LoVo (cell line): ENCODE measurements at places on chromosomes 2 and 18.

GRCh38 chr2:18123577-18123976 lies 245.1 kb downstream of the KCNS3 start:
- no peak for DNase-seq

DNA sequence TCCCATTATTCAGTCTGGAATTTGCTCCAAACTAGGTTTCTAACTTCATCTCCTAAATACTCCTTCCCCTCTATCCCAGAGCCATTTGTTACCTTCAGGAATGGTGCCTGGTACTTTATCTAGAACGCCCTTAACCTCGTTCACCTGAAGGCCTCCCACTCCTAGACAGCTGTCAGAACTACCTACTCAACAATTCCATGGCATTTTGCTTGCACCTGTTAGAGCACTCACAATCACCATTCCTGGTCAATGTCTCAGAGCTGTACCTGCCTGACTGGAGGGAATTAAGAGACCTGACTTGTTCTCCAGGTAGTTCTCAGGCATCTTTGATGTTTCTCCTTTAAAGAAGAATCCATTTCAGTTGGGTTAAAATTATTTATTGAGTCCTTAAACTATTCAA lies 88.9 kb downstream of the GAREM1 start:
- no peak for DNase-seq

DNA sequence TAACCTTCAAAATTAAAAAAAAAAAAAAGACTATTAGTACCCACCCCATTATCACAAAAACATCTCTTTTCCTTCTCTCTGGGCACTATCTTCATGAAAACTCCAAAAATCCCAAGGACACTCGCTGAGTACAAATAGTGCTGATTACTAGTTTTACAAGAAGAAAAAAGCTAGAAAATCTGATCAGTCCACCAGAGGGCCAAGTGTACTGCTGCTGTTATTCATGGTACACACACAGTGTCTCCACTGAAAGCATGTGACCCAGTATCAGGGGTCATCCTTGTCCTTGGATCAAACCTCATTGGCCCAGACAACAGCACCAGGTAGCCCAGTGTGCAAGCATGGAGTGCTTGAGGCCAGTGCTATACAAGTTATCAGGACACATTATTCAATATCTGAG lies 382.7 kb upstream of the KLHL29 start:
- DNase-seq: no peak

- no peak for DNase-seq
Measured at GRCh38 chr2:104563398-104563996, 290.4 kb upstream of the POU3F3 start.

GRCh38 chr2:139495851-139496250 lies 715.7 kb upstream of the NXPH2 start:
- DNase-seq: no peak

DNA sequence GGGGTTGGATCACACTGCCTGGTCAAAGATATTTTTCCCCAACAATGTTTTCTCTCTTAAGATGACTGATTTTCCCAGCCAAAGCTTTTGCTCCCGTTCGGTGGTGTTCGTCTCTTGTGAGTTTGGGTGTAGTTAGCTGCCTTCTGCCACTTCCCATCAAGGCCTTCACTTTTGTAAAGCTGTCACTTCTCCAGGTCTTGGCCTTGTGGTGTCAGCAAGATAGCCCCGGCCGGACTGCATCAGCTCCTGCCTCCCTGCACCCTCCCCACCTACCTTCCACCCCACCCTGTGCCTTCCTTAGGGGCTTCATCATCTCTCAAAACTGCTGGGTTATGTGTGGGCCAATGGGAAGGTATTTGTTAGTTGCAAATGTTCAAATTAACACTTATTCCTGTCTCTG lies 228.9 kb downstream of the BCL11A start:
- no peak for DNase-seq

- peak; percentile 88 for DNase-seq
Measured at GRCh38 chr2:190607657-190608357, 41.1 kb upstream of the NAB1 start.

GRCh38 chr18:33483908-33484307 lies 43.4 kb upstream of the CCDC178 start:
- DNase-seq: no peak

GRCh38 chr2:15242936-15243461 lies 318.1 kb downstream of the NBAS start:
- no peak for DNase-seq

DNA sequence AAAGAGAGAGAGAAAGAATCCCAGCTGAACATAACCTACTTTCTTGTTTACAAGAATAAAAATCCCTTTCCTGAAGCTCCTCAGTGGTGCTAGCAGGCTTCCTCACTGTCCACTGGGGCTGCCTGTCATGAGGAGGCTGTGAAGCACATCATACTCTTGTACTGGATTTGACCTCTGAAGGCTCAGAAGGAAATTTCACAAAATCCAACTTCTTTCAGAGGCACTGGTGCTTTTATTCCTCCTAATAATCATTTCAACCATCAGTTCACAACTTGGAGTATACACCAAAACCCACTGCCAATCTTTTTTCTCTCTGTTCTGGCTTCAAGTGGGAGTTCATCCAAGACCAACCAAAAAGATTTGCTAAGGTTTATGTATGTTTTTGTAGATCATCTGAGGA lies 48.5 kb downstream of the TMX3 start:
- DNase-seq: no peak

DNA sequence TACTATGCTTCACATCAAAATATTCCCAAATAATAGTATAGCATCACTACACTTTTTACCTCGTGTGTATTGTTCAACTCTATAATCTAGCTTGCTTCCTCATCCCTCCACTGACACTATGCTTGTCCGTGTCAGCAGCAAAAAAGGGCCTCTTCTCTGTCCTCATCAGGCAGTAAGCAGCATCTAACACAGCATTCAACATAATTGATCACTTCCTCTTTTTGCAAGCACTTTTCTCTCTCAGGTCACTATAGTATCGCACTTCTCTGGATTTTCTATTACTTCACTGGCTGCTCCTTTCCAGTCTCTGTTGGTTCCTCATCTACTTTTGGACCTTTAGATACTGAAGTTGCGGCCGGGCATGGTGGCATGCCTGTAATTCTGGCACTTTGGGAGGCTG lies 64.9 kb upstream of the ZSWIM2 start:
- DNase-seq: no peak

DNA sequence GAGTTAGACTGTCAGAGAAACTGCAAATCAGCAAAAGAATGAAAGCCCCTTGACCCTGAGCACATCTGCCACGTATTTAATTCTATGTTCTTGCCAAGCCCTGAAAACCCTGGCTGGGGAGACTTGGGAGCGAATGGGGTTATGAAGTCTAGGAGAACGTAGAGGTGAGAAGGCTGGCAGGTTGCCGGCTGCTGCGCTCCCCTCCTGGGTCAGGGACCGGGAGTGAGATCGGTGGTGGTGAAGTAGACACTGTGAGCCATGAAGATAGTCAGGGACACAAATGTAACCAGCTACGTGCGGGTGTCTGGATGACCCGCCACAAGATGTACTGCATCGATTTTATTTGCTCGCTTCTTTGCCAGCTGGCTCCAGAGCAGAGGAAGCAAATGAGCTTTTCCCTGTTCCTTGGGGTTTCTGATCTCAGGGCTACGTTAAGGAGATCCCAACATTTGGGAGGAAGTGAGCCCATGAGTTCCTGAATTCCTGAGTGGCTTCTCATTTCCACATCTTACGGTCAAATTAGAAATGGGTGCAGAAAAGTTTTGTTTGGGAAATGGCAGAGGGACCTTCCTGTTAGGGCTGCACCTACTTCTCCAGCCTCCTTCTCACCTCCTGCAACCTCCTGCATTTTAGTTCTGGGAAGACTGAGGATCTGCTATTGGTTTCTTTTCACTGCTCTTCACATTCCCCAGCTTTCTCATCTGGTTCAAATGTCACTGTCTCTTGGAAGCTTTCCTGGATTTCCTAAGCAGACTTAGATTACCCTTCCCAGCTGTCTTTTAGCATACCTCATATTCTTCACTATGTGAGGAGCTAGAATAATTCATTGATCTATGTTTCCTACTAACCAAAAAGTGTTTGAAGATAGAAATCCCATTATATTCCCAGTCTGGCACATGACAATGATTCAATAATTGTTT lies 360.6 kb downstream of the ZNF521 start:
- no peak for DNase-seq

GRCh38 chr2:151153601-151154000 lies 108.1 kb downstream of the RBM43 start:
- DNase-seq: no peak

DNA sequence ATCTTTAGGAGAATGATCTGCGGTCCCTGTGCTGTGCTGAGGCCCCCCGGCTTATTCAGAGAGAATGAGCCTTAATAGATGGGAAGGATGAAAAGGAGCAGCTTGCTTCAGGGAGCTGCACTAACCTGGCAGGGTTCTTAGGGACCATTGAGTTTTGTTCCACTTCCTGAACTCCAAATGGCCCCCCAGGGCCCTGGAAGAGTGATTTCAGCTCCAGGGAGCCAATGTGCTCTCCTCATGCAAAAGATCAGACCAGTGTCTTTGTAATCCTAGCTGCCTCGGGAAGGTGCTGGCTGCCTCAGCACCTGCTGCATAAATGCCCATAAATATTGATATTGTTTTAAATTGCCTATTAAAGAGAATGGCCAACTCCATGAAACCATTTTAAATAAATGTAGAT lies 210.2 kb downstream of the NCK2 start:
- DNase-seq: no peak

DNA sequence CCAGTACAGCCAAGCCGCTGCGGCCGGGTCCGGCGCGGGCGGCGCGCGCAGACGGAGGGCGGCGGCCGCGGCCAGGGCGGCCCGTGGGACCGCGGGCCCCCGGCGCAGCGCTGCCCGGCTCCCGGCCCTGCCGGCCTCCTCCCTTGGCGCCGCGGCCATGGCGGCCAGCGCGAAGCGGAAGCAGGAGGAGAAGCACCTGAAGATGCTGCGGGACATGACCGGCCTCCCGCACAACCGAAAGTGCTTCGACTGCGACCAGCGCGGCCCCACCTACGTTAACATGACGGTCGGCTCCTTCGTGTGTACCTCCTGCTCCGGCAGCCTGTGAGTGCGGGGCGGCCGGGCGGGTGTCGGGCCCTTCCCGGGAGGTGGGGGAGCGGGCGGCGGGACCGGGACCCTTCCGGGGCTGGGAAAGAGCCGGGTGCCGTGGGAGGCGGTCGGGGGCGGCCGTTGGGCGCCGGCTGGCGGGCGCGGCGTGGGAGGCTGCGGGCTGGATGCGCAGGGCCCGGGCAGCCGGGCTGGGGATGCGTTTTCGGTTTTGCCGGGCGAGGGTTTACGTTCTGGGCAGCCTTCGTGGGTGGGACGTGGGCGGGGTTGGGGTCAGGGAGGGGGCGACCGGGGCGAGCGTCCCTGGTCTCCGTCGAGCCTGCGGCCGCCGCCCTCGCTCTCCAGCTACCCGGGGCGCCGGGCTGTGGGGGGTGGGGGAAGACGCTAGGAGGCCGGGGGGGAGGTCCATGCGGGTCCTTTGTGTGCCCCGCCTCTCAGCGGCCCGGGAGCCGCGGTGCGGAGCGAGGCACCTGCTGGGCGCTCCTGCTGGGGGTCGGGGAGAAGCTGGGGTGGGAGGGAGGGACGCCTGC lies 537 bp downstream of the AGFG1 start:
- peak; percentile 32 for DNase-seq

DNA sequence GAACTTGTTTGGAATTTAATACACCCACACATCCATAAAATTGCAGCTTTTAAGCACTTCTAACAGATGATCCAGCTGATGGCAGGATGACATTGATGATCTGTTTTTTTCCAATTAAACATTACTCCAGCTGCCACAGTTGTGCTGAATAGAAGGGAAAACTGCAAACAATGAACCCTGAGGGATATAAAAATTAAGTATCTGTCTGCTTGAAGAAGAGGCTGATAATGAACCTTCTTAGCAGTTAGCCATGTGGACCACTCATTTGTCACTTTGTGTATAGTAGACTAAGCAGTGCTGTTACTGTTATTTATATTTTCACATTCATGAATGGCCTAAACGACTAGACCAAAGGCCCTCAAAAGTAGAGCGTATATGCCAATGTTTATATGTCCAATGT lies 1201.0 kb upstream of the LRRTM1 start:
- DNase-seq: no peak

- DNase-seq: no peak
Measured at GRCh38 chr2:48162742-48163141, 256.4 kb upstream of the FBXO11 start.

GRCh38 chr2:202494300-202495229 lies 118.4 kb downstream of the BMPR2 start:
- no peak for DNase-seq

DNA sequence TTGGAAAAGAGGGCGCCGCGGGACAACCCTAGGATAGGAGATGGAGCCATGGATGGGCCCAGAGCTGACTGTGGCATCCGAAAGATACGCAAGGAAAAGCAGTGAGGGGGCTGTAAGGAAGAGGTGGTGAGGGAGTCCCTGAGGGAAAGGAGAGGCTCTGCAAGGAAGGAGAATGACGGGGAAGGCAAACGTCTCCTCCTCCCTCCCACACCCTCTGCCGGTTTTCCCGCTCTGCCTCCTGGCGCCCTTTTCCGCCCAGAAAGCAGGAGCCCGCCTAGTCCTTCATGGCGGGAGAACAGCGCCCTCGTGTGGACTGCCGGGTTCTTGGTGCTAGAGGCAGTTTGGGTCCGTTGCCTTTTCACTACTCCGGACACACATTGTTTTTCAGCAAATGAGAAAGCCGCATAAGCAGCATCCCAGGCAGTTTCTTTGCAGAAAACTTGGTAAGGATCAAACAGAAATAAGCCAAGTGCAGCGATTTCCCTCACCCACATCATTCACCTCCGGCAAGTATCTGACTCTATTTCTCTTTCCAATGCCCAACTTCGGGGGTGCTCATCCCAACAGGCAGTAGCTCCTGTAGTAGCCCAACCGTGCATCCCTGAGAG lies 200.4 kb downstream of the INO80D start:
- peak; percentile 79 for DNase-seq
